ENCODE measurements at places on chromosomes 1 and 21.

DNA sequence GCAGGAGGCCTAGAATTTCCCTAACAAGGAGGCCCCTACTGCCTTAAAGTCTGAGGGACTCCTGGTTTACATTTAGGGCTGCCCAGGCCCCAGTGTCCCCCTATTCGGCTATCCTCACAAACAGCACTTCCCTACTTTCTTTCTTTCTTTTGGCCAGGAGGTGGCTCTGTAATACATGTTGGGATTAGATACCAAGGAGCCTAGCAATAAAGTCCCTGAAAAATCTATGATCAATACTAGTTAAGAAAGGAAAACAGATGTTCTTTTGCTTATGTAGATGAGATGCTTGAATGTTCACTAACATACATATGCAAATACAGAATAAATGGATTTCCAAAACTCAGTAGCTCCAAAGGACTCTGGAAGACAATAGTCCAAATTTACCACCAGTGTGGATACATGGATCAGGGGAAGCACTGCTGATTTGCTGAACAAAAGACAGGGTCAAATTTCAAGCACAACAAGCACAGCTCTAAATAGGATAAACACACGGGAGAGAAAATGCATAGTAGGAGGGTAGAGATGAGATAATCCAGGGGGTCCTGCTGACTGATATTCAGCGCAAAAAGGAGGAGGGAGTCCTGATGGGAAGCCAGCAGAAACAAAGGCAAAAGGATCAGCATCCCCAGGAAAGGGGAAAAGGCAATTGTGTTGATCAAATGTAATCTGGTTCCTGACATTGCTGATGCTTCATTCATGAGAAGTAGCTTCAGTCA lies 240.0 kb downstream of the NUF2 start:
- DNase-seq, result no peak

GRCh38 chr21:43877936-43878575 lies 13.0 kb downstream of the AGPAT3 start:
- no peak for DNase-seq

DNA sequence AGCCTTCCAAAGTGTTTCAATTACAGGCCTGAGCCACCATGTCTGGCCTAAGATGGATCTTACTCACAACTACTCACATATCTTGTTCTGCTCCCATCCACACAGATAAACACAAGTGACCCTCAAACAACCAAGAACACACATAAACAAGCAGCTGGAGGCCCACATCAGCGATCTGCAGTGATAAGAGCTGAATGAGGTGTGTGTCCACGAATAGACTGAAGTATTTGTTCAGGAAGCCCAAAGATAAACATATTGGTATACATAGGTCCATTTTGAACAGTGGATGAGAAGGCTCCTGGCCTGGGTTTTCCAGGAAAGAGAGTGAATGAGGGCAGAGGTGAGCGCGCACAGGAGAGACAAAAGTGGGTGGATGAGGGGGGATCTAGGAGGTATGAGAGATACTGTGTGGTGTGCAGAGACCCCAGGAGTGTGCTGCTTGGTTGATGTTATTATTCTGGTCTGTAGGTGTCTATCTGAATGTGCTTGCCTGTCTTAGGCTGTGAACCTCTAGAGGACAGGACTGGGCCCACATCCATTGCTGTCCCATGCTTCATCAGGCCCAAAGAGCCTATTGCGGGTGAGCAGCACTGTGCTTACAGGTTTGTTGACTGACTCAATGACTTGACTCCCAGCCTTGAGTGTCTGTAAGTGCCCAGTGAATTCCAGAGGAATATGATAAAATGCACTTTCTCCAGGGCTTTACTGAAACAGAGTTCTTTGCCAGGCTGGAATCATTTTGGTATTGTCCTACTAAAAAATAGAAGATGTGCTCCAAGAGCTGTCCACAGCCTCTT lies 79.9 kb upstream of the ATP1A1 start:
- no peak for DNase-seq

DNA sequence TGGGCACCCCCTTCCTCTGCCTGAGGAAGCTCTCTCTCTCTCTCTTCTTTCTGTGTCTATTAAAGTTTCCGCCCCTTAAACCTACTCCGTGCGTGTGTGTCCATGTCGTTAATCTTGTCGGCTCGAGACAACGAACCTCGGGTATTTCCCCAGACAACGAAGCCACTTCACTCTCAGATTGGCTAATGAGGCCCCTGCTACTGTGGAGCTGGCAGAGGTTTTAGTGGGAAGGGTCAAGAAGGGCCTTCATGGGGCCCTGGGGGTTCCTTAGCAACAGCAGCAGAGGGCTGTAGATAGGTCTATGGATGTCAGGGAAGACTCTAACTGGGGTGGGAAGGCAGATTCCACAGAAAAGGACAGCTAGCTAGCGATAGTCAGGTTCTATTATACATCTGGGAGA lies 239.8 kb upstream of the RAB4A start:
- no peak for DNase-seq

DNA sequence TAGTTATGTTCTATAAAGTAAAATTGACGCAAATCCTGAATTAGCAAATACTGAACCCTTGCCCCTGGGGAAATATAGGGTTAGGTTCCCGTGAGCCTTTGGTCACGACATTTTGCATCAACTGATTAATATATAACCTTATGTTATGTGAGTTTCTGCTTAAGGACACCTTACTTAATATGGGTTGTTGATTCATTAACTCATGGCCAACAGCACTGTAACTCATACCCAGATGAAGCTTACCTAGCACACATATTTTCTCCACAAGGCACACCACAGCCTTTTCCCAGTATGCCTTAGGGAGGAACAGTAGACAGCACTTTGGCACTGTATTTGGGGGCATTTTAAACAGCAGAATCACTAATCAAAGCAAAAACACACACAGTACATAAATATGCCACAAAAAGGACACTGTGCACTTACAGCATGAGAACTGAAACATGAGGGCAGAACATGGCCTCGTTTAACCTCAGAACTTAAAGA lies 15.1 kb downstream of the INAVA start:
- no peak for DNase-seq

DNA sequence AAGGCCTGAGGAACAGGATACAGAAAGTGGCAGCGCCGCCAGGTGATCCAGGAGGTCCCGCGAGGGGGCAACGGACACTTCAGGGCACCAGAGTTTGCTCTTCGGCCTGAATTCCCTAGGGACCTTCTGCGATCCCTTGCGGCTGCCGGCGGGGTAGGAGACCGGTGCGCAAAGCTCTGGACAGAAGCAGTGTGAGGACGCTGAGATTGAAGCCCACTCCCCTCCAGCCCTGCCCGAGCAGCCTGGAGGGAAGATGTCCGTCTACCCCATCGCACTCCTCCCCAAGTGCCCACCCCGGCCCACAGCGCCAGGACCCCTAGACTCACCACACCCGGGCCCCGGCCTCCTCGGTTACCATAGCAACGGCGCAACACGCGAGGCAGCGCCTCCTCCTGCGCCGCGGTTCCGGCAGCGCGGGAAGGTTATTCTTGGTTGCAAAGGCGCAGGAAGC lies at the start of gene ANKRD45:
Gene ANKRD45, minus strand, starts transcription at position 361 of the 451 bp plus-strand sequence. CDS start 10,433 bp downstream, outside the sequence.
- DNase-seq, result no peak

GRCh38 chr1:237884237-237884636 lies 6.5 kb downstream of the ZP4 start:
- no peak for DNase-seq

DNA sequence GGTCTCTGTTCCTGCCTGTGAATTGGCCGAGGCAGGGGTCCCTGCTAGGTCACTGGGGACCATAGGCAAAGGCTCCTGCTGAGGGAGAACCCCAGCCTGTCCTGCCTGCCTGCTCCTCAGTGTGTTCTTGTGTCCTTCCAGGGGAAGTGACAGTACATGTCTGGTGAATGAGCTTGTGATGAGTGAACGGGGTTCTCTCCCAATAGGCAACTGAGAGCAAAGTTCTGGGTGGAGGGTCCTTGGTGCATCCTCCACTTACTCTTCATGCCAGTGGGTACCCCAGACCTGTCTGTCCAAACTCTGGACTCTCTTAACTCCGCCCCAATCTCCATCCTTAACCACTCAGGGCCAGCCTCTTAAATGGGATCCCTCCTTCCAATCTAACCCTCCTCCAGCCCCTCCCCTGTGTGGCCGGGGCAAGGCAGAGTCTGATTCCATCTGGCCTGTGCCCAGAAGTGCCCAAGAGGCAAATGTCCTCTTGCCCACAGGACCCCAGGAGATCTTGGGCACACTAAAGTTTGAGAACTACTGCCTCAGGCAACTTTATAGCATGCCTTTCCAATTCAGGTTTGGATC lies 2.0 kb downstream of the XKR8 start:
- DNase-seq, result no peak

- DNase-seq, result no peak
Observed at GRCh38 chr1:19640363-19641316, 3.5 kb upstream of the NBL1 start.

DNA sequence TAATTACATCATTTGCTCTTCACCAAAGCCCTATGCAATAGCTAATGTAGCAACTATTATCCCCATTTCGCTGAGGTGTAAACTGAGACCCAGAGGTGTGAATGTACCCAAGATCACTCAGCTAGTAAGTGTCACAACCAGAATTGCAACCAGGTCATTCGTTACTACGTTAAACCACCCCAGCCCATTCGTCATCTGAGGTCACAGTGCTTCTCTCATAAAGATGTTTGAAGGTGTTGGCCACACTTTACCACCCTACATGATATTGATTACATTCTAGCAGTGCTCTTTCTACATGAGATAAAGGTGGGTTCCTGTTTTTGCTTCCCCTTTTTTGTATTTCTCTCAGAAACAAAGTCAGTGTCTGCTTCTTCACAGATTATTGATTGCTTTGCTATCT lies 195.3 kb downstream of the ZBTB18 start:
- no peak for DNase-seq

GRCh38 chr1:100076744-100077143 lies 56.0 kb downstream of the SASS6 start:
- no peak for DNase-seq

- no peak for DNase-seq
Observed at GRCh38 chr1:81155131-81155530, 645.6 kb upstream of the ADGRL2 start.

GRCh38 chr1:48810740-48811139 lies 34.0 kb upstream of the BEND5 start:
- DNase-seq, result no peak

DNA sequence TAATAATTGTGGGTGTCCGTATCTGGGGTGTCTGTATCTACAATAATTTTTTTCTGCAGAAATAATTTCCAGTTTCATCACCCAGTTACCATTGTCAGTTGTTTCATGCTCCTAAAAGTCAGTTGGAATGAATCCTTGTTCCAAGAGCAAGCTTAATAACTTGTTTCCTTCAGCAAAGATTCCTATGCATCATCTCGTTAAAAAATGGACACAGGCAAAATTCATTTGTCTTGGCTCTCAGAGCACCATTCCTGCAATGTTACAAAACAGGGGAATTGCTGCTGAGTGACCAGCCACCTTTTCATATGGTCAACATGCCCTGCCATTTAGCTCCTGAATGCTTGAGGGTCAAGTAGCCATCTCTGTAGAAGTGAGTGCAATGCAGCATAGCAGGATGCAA lies 393.4 kb downstream of the KCNT2 start:
- DNase-seq, result no peak

GRCh38 chr1:237115035-237115434 lies 73.1 kb downstream of the RYR2 start:
- DNase-seq, result no peak
